ENCODE measurements at places on chromosomes 7 and 10.

- no peak for DNase-seq
These were observed 27.4 kb downstream of the PILRA start for GRCh38 chr7:100400656-100401055.

- DNase-seq = no peak
These were observed 38.1 kb upstream of the CDHR3 start for GRCh38 chr7:105924945-105925344.

- no peak for DNase-seq
These were observed 51.0 kb upstream of the GLCCI1 start for GRCh38 chr7:7917593-7917992.

GRCh38 chr10:10811562-10811961 lies 206.1 kb upstream of the CELF2 start:
- DNase-seq = no peak

DNA sequence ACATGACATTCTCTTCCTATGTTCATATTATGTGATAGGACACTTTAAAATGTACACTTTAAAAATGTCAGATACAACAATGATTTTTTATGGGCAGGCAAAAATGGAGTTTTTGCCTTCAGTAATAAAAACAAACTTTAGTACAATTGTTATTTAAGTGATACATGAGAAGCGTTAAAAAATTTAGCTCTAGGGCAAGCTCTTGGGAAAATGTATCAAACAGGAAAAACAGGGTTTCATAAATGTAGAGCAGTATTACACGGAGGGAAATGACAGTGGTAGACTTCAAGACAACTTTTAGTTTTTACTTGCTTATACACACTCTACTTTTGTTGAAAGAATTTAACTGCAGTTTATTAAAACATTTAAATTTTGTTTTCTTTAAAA lies 1.5 kb downstream of the FHIP2A start:
- DNase-seq = no peak

DNA sequence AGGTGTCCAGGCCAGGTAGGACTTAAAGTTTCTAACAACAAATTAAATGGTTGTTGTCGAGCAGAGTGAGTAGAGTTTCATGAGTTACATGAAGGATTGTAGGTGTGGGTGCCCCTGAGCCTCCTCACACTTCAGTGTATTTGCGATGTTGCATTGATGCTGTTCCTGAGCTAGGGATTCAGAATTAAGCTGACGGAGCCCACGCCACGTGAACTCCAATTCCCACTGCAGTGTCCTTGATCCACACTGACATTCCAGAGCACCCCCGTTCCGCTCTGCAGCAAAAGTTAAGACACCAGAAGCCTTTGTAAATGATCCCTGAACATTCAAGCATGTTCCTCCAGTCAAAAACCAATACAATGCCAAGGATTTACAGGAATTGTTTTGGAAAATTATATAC lies 78.8 kb upstream of the SEC61G start:
- DNase-seq = no peak

GRCh38 chr7:141945356-141945755 lies 1.4 kb downstream of the CLEC5A start:
- DNase-seq = no peak

- DNase-seq = no peak
These were observed 14.8 kb downstream of the ZNF316 start for GRCh38 chr7:6651851-6652445.

DNA sequence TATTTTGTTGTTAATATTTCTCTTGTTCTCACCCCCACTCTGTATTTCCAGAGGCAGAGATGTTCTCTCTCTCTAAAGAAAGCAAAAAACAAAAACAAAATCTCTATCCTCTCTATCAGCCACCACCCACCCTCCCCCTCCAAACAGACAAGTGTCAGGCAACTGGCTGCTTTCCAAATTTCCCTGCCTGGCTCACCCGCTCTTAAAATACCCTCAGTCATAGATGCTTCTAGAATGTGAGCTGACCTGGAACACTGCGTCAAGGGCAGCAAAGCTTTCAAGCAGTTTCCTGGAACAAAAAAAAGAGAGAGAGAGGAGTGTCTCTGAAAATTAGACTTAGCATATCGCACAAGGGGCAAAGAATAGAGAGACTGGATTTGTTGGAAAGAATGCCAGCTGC lies 341.0 kb upstream of the ZMIZ1 start:
- DNase-seq = no peak

DNA sequence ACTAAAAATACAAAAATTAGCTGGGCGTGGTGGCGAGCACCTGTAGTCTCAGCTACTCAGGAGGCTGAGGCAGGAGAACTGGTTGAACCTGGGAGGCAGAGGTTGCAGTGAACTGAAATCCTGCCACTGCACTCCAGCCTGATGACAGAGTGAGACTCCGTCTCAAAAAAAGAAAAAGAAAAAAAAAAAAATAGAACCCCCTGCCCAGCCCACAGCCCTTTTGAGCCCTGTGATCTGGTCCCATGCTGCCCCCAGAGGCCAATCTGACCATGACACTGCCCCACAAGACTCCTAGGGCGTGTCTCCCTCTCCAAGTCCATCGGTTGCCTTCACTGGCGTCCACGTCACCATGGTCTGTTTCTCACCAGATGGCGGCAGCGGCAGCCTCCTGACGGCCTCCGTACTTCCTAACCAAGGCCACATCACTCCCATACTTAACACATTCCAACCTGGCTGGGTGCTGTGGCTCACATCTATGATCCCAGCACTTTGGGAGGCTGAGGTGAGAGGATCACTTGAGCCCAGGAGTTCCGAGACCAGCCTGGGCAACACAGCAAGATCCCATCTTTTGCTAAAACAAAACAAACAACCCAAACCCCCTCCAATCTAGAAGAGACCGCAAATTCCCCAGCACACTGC lies 18.0 kb downstream of the STX1A start:
- DNase-seq = no peak

DNA sequence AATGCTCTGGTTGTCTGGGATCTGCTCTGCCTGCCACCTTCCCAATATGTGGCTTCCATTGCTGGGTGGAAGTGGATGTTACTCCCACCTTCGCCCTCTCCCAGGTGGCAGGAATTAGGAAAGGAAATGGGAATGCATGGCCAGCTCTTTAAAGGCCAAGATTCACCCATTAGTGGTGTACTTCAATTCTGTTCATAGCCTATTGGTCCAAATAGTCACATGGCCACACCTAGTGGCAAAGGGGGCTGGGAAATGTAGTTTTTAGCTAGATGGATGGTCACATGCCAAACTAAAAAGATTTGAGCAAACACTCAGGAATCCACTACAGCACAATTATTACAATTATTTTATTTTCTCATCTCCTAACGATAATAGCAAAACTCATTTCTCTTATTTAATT lies 135.1 kb downstream of the NPY start:
- DNase-seq = no peak
